ENCODE measurements at places on chromosomes 2 and 18.

DNA sequence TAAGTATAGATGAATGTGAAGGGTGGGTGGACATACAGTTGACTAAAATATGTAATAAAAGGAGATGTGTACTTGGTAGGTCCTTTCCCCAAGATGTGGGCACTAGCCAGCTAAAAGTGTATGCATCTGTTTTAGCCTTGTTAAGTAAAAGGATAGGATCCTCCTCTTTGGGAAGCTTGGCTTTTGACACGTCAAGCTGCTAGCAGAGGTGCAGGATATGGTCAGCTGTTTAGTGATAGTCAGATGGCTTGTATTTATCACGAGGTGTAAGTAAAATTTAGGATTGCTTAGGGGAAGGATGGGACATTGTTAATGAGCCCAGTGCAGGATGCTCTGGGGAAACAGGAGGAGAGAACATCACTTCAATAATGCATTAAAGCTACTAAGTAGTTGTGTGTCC lies 1.5 kb downstream of the MFSD6 start:
- no peak for DNase-seq

GRCh38 chr2:225558399-225559071 lies 159.0 kb downstream of the NYAP2 start:
- DNase-seq, result no peak

DNA sequence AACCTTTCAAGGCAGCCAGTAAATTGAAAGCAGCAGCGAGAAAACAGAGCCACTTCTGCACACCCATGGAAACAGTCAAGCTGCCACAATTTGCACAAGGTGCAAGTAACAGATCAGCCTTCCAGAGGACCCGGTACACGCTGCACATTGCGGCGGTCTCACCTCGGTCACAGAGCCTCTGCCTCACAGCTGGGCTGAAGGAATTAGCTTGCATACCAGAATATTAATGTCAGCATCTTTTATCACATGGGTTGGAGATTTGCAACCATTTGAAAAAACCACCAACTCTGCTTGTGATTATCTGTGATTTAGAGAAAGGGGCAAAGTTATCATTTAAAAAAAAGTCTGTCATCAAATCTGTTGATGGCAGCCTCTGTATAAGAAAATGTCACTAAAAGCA lies 330.5 kb upstream of the TCF4 start:
- DNase-seq, result no peak

DNA sequence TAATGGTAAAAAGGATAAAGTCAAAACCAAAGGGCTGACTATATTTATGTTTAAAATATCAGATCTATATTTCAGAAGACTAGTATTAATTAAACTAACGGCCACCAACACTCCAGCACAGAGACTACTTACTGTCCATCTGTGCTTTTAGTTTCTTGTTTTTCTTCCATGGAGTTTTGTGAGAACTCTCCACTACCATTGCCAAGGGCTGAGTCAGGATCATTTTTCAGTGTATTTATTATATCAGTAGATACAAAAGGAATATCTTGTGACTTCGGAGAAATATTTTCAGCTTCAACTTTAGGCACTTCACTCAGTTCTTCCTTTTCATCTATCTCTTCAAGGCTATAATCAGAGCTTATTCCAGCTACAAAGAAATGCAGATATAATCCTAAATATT lies 79.1 kb upstream of the GRB14 start:
- DNase-seq, result no peak

DNA sequence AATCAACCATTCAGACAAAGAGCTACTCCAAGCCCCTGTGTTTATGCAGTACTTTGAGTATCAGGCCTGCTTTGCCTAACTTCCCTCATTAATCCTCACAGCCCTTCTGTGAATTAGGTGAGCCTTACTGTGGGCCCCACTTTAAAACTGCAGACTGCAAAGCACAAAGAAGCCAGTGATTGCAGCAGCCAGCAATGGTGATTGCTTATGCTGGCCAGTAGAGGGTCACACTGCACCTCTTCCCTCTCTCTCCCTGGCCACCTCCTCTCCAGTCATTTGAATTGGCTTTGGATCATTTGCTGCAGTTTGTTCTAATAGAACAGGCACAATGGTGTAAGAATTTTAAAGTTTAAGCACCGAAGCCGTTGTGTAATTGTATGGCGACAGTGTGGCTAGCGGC lies 229.9 kb downstream of the AGPS start:
- no peak for DNase-seq

- DNase-seq, result no peak
Observed at GRCh38 chr2:221641181-221641871, 69.2 kb upstream of the EPHA4 start.

- DNase-seq, result no peak
Observed at GRCh38 chr2:174142290-174142689, 106.0 kb downstream of the OLA1 start.

DNA sequence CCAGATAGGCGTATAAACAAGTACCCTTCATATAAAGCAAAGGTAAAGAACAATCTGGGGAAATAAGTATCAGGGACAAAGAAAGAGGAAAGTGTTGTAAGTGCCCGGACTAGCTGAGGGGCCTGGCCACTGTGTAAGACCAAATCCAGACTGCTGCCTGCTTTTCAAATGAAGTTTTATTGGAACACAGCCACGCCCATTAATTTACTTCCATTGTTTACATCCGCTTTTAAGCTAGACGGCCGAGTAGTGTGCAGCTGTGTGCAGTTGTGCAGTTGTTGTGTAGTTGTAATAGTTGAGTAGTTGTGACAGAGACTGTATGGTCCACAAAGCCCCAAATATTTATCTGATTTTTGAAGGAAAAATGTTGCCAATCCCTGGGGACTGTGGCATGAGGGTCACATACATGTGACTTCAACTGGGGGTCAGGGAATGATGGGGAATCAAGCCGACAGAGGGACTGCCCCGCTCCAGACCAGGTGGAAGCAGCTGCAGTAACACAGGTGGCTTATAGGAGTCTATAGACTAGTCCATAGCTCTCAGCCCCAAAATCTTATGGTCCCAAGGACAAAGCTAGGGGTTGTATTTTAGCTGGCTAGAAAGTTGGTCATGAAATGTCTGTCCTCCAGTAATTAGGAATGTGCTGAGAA lies 30.0 kb downstream of the FHL2 start:
- DNase-seq, result no peak

- no peak for DNase-seq
Observed at GRCh38 chr18:41982942-41983660, 28.1 kb downstream of the PIK3C3 start.

DNA sequence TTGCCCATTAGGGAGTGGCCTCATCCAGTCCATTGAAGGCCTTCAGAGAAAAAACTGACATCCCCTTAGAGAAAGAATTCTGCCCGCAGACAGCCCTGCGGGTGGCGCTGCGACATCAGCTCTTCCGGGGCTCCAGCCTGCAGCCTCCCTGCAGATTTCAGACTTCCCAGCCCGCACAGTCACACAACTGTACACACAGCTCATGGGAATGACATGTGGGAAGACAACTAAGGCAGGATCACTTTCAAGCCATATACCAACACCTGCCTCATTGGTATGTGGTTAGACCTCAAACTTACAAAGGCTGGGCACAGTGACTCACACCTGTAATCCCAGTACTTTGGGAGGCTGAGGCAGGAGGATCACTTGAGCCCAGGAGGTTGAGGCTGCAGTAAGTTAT lies 24.8 kb upstream of the TUBB6 start:
- no peak for DNase-seq

DNA sequence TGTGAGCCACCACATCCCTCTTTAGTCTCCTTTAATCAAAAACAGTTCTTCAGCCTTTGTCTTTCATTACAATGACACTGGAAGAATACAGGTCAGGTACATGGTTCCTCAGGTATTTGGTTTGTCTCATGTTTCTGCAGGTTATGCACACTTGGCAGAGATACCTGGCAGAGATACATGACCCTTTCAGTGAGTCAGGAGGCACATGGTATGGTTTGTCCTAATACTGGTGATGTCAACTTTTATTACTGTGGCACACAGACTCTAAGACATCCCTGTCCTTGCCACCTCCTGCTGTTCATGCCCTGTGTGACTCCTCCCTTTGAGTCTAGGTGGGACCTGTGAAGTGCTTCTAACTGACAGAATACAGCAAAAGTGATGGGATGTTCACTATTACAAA lies 58.4 kb downstream of the SPIRE1 start:
- DNase-seq, result no peak

- no peak for DNase-seq
Observed at GRCh38 chr18:34098109-34098508, 126.6 kb downstream of the NOL4 start.

DNA sequence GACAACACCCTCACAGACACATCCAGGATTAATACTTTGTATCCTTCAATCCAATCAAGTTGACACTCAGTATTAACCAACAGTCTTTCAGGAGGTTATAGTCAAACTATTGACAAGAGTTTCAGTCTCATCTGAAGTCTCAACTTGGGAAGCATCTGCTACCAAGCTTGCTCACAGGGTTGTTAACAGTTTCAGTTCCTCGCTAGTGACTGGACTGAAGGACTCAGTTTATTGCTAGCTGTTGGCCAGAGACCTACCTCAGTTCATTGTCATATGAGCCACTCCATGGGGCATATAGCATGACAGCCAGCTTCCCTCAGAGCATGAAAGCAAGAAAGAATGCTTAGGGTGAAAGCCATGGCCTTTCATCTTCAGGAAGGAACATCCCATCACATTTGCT lies 228.6 kb downstream of the EPHA4 start:
- no peak for DNase-seq

DNA sequence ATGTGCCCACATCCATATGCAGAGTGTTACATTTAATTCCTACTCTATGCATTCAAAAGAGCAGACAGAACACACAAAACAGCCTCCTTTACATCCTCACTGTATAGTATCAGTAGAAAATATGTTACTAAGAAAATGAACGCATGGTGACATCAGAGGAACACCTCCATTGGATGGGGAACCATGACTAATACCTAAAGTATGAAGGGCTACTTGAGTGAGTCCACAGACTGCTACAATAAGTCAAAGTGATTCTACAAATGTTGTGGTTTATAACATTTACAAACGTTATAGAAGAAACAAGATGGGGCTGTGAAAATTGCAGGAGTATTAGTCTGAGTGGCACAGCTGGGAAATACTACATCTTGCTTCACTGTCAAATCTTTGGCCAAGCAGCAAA lies 1830.9 kb upstream of the PIK3C3 start:
- no peak for DNase-seq

DNA sequence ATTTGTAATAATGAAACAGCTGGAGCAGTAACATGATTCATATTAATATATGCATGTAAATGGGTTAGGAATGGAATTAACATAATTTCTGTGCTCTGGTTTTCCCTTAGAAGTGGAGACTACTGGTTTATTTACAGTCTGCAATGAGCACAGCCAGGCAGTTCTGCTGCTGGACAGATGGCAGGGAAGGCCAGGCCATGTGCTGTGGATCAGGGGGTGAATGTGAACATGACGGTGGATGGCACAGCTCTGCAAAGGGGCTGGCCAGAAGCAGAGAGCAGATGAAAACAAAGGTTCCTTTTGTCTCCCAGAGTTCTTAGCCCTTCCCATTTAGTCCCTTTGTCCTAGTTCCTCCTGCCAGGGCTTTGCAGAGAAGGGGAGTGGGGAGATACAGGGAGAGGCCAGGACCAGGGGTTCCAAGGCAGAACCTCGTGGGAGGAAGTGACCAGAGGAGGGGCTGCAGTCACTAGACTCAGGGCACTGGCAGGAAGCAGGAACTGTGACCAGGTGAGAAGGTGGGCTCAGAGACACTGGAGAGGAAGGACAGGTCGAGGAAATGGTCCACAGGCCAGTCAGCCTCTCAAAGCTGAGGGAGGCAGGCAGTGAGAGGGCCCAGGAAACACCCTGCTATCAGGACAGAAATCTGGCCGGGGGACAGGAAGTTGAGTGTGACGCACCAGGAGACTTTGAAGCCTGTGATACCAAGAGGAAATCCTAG lies 112.9 kb upstream of the ATP8B1 start:
- DNase-seq, result no peak

DNA sequence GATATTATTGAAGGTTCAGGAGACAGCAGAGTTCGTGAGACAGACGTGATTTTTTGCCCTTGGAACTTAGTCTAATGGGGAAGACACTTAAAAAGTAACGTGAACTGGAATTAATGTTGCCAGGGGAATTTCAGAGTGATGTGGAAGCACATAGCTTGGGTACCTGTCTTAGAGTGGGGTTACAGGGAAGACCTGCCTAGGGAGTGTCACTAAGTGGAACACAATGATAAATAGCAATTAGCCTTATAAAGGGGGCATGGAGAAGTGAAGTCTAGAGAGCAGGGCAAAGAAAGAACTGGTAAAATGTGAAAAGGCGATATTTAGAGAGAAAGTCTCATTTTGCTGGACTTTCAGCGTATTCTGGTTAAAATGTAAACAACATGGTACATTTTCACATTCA lies 306.0 kb upstream of the TCF4 start:
- no peak for DNase-seq

DNA sequence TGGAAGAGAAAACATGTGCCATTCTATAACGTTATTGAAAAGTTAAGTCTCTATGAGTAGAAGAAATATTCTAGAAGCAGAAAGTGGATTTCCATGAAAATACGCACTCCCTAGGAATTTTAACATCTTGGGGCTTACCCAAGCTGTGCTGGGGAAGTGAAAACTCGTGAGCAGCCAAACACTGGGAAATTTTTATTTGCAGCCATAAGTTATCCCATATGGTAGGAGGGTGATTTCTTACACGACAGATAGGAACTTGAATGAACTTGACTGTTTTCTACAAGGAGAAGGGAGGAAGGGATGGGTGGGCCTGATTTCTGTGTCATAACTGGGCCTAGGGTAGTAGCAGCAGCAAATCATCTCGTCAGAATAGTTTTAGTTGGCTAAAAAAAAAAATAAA lies 272.6 kb downstream of the ETAA1 start:
- DNase-seq, result no peak

DNA sequence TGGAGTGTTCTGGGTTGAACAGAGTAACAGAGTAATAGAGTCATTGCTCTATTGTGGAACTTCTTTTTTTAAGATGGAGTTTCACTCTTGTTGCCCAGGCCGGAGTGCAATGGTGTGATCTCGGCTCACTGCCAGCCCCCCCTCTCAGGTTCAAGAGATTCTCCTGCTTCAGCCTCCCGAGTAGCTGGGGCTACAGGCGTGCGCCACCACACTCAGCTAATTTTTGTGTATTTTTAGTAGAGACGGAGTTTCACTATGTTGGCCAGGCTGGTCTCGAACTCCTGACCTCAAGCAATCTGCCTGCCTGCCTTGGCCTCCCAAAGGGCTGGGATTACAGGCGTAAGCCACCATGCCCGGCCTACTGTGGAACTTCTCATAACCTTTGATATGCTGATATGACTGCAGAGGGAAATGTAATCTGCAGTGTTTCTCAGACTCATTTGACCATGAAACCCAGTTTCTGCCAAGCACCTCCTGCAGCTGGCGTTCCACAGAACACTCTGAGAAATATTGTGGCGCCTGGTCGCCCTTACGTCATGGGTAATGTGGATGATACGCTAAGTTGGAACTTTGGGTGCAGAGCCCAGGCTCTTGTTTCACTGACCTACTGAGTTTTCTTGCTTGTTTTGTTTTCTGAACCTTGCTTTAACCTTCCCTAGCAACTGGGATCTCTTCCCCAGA lies 213.8 kb downstream of the BCL2 start:
- DNase-seq, result no peak

DNA sequence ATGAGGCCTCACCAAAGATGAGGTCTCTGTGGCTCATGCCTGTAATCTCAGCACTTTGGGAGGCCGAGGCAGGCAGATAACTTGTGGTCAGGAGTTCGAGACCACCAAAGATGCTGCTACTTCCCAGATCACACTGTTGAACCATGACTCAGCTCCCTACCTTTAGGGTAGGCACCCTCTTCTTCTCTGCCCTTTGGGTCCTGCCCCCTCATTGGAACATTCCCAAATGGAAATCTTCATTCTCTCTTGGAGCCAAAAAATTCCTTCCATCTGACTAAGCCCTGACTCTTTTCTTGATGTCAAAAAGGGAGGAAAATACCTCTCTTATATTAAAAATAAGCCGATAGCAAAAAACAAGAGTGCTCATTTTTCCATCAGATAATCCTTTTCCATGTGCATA lies 183.5 kb downstream of the PAX3 start:
- DNase-seq, result no peak

Data from GM12892 (cell line).